Endodermal cell (in vitro differentiated cells): ENCODE measurements at places on chromosomes 13 and 19. TPM values are rescaled to one million over a fixed set of nuclear protein-coding genes. Genes with fewer than 3 reads are reported as not detected.

DNA sequence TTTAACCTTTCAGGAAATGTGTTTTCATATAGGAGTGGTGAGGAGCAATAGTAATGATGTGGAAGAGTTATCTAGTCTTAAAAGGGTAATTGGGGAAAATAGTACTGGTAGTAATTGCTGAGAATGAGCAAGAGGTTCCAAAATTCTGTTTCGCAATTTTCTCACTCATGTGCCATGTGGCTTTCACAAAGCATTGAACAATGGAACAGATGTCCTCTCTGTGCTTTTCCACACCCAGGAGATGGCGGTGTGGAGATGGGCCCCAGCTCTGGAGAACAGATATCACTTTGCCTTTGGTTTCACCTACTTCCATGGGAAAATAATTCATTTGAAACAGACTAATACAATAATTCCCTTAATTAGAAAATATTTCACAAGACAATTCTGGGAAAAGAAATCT, 170.0 kb upstream of the SLC10A2 start:
- no peak for DNase-seq

- DNase-seq, result no peak
These were observed 166.1 kb downstream of the ITGBL1 start for GRCh38 chr13:101618440-101619187.

- no peak for DNase-seq
These were observed 3.0 kb downstream of the TMEM255B start for GRCh38 chr13:113762075-113762474.

- DNase-seq, result no peak
These were observed 7.6 kb upstream of the ERFL start for GRCh38 chr19:41935760-41936415.

GRCh38 chr13:55613429-55614187, 1527.1 kb upstream of the PRR20A start:
- no peak for DNase-seq

DNA sequence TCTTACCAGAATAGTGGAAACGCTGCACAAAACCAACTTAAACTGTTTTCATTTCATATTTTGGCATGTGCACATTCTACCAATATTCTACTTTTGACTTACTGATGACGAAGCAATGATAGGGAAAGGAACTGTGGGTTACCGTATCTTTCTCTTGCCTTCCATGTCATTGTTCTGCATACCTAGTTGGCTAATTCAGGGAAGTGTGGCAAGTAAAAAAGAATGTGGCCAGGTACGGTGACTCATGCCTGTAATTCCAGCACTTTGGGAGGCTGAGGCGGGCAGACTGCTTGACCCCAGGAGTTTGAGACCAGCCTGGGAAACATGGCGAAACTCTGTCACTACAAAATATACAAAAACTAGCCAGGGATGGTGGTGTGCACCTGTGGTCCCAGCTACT, 108.2 kb downstream of the SIPA1L3 start:
- no peak for DNase-seq

DNA sequence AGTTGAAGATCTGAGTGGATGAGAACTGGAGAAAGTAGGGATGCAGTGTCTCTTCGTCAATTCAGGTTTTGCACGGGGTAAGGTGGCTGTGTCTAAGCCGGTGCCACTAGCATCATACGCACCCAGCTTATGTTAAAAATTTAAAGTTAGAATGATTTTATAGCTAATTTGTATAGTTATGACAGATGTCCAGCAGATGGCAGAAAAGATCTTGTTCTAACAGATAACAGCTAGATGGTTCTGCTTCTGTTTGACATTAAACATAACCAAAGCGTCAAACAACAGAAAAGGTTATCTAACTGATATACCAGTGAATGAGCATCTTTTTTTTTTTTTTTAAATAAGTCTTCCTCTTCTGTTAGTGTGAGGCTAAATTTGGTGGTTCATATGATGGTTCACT, 18.8 kb upstream of the EDDM13 start:
- DNase-seq, result no peak

DNA sequence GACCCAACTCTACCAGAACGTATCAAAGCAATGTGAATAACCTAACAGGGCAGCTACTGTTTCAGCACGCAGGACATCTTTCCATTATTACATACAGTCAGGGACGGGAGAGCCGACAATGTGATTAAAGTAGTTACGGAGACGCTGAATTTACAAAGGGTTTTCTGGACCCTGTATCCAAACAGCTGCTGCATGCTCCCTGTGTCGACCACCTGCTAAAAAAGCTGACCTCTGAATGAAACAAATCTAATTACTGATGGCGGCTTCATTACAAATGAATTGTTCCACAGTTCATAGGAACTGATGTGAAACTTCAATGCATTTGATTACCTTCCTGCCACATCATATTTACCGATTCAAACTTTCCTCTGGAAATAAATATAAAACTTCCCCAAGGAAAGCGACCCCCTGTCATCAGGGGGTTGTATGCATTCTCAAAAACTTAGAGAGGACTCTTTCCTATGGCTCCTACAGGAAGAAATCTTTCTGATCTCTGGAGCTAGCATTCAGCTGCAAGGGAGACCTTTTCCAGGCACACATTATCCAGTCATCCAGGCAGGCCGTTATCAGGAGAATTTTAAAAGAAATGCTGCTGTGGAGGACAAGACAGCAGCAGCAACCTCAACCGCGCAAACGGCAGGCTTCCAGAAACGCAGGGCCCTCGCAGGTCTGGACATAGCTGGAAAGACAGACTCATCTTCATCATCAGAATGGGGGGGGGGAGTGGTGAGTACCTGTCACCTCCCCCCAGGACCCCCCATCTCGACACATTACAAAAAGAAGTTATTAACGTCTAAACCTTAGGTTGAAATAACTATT, 3.1 kb downstream of the EFNB2 start:
- peak; percentile 68 for DNase-seq

DNA sequence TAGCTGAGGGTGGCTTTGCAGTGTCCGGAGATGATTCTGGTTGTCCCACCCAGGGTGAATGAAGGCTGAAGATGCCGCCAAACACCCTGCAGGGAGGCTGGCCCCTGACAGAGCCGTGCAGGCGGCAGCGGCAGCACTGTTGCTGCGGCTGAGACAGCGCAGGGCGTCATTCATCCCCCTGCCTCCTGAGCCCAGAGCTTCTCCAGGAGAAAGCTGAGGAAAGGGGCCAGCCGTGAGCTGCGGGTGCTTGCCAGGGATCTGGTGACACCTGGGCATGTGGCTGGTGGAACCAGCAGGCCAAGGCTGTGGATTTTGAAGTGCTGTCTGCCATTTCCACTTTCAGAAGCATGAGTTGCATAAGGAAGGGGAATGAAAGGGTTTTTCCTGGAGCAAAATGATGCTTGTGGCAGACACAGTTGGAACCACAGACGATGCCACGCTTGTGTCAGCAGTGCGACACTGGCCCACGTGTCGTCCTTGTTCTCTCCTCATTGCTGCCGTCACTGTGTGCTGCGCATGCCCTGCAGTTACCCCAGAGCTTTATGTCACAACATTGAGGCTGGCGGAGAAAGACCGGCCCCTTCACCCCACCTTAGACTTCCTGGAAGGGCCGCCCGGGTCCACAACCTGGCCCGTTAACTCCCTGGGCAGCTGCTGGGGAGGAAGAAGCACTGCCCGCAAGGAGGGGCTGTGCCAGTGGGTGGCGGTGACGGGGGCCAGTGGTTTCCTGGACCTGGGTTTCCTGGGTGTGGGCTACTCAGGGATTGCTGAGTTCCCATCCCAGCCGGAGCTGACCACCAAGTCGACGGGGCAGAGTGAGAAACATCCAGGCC, 22.7 kb downstream of the TFDP1 start:
- DNase-seq, result no peak

GRCh38 chr19:46413262-46414031, at the start of gene CCDC8:
TSS of gene CCDC8 (minus strand) at chr19:46413564. CDS start at chr19:46412810, 754 bp downstream.
- peak; percentile 98 for DNase-seq

DNA sequence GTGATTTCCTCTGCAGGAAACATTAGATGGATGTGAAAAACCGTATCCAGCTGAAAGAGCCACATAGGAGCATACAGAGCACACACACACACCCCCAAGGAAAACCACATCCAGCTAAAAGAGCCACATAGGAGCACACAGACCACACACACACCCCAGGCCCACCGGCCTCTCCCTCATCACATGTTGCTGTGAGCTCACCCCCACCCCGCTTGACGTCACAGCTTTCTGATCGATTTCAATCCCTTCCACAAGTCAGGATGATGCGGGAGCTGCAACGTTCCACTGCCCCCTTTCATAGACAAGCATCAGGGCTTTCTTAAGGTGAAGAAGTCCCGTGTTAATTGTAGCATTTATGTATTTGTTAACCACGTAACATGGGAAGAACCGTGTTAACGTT, 72.4 kb upstream of the SOX1 start:
- DNase-seq, result no peak

Gene N4BP2L1
- total RNA-seq, result 7.7 to 10.3 TPM (median 8.3 TPM) in 3 replicates

Gene PNMA8B
- total RNA-seq, result 5.3 to 5.9 TPM (median 5.8 TPM) in 3 replicates

Gene CEACAM21
- total RNA-seq, result 0.16 and 0.51 TPM in 2 replicates

Gene SPC24
- 35.4 and 37.4 TPM in 2 replicates for total RNA-seq

Gene LILRA1
- not detected in 2 replicates for total RNA-seq

Gene SERPINE3
- 0.59 to 0.89 TPM (median 0.86 TPM) in 3 replicates for total RNA-seq

Gene SIGLEC10
- not detected in 3 replicates for total RNA-seq

Gene SIGLEC5
- not detected in 2 replicates for total RNA-seq

Gene VWA8
- total RNA-seq, result 19.9 and 25.6 TPM in 2 replicates

Gene NLRP7
- 1.0 and 1.1 TPM in 2 replicates for total RNA-seq
